ENCODE measurements at places on chromosomes 4 and X. TPM values are rescaled to one million over a fixed set of nuclear protein-coding genes. Genes with fewer than 3 reads are reported as not detected.

Gene RHOH
- not detected for total RNA-seq

DNA sequence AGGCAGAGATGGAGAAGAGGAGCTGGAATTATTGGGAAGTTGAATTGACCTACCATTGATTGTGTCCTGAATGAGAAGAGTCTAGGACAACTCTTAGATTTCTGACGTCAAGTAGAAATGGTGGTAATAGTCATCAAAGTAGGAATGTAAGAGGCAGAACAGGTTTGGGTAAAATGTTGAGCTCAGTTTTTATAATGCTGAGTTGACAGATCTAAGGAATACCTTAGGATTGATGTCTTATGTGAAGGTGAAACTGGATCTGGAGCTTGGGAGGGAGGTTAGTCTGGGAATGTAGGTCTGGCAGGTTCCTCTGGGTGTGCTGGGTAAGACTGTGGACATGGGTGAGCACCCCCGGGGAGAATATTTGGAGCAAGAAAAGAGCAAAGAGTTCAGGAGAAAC lies 31.9 kb downstream of the JADE1 start:
- DNase-seq: no peak

Gene FAM236A
- total RNA-seq: not detected

Gene NUP62CL
- not detected for total RNA-seq

DNA sequence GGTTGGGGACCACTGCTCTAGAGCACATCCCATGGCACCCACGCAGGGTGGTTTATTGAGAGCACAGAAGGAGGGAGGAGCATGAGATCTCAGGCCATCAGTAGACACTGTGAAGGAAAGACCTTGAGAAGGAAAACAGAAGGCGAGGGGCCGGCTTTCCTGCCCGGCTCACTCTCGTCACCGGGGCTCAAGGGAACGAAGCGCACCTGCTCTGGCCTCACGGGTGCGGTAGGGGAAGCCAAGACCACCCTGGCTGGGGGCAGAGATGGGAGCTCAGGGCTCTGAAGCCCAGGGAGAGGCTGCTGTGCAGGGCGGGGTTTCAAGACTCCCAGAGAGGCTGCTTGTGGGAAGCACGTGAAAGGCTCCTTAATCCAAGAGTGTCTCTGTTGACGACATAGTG lies 105.9 kb downstream of the TNIP2 start:
- no peak for DNase-seq

DNA sequence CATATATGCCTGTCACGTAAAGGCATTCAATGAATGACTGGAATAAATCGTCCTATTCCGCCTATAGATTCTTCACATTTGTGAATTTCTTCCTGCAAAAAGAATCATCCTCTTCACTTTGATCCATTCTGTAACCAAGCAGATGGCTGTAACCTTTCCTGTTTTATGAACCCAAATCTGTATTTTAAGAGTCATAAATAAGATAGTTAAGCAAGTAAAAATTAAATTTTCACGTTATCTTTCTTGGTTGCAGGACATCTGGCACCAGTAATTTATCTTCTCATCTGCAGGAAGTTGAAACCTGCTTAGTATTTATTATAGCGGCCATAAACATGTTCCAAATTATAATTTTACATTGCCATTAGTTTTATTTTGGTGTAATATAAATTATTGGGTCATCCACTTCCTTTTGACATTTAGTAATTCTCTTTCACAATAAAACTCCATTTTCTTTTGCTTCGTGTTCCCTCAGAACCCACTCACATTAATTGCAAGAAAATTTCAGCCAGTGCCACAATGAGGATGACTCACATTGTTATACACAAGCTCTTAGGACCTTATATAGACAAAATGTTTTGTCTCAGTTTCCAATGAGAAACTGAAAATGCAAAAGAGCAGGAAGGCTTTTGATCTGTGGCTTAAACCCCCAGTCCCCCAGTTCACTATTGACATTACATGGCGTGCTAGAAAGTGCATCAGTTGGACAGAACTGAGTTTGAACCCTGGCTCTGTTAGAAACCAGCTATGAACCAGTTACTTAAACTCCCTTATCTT lies 51.1 kb downstream of the TMEM156 start:
- no peak for DNase-seq

DNA sequence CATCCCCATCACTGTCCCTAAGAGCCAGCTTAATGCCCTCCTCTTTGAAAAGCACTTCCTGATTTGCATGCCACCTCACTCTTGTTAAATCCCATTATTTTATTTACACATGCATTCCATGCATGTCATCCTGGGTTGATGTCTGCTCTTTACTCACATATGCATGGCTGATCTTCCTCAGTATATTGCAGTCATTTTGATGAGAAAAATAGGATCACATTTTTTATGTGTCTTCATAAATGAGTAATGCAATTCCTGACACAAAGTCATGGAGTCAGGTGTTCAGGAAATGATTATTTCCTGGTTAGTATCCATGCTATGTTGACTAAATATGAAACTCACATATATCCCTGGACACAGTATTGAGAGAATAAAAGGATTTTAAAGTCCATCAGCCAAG lies 204.7 kb downstream of the SLIT2 start:
- no peak for DNase-seq

DNA sequence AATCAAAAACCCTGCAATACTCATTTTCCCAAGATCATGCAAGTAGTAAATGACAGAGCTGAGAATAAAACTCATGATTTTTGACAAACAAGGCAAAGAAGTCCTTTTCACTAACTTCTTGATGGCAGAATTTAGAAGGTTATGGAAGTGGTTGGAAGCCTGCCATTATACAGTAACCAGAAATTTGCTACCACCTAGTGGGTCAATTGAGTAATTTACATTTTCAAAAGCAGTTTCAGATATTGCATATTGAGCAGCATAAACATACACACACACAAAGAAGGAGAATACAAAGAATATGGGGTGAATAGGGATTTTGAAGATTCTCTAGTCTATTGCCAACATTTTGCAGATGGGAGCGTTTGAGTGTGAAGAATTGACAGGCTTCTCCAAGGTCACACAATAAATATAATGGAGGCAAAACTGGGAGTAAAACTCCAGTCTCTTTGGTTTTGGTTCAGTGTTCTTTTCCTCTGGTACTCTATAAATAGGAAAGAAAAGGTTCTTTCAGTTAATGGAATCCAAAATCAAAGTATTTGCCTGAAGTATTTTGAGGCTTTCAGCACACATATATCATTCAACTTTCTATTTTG lies 70.2 kb downstream of the GC start:
- no peak for DNase-seq

DNA sequence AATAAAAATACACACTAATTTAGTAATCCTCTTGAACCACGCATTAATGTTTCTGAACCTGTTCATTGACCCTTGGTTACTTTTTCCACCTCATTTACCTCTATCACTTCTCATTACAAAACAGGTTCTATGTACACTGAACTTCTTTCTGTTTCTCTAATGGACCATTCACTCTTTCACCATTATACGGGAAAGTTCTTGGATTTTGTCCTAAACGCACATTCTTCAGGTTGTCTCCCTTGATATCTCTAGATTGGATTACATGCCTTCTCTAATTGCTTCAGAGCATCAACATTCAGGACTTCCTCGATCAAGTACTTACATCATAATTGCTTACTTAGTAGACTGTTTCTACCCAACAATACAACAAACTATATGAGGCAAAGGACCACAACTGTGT lies 359.4 kb upstream of the FSTL5 start:
- no peak for DNase-seq

Gene POLN
- total RNA-seq: 9.1 TPM

- no peak for DNase-seq
Measured at GRCh38 chr4:2241003-2241402, 918 bp downstream of the HAUS3 start.

GRCh38 chrX:48945517-48946348 lies 11.7 kb downstream of the OTUD5 start:
- no peak for DNase-seq

GRCh38 chr4:9812501-9813340 lies 31.3 kb downstream of the DRD5 start:
- DNase-seq: no peak

- no peak for DNase-seq
Measured at GRCh38 chr4:138870737-138871554, 144.6 kb upstream of the NOCT start.

Gene RPS6KA6
- 2.7 TPM for total RNA-seq

DNA sequence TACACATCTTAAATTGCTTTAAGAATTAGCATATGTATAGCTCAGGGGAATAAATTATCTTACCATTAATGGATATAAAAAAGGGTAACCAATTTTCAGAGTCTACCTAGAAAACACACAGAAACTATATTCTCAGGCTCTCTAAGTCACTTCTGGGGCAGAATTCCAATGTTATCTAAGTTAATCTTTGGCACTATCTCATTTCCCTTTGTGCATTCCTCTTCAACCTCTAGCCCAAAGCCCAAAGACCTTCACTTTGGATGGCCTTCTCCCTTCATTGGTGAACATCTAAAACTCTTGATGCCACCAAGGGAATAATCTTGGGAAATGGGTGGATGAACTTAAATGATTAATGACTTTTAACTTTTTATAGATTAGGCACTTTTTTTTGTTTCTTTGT lies 108.3 kb downstream of the APBB2 start:
- DNase-seq: no peak

- no peak for DNase-seq
Measured at GRCh38 chr4:105060628-105061027, 86.0 kb upstream of the TET2 start.

- DNase-seq: no peak
Measured at GRCh38 chr4:134216411-134216810, 14.8 kb upstream of the PABPC4L start.

GRCh38 chr4:177079327-177079726 lies 230.3 kb upstream of the NEIL3 start:
- DNase-seq: no peak

GRCh38 chr4:134585972-134586371 lies 384.4 kb upstream of the PABPC4L start:
- no peak for DNase-seq

GRCh38 chr4:65661471-65661870 lies 8.8 kb downstream of the EPHA5 start:
- DNase-seq: no peak

Gene CTAG2
- total RNA-seq: not detected

DNA sequence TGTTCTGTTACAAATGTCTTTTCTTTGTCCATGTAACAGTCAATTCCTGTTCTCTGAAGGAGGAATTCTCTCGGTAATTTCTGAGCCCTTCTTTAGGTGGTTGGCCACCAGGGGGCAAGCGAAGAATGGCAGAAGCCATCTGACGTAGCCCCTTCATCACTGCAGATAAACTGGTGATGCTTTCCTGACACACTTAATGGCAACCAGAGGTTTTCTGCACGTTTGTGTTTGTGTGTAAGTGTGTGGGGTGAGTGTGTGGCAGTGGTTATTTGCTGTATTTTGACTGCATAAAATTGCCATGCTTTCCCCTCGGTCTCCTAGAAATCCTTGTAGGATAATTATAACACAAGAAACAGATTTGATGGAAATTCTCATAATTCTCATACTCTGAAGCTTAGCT lies 64.8 kb upstream of the STOX2 start:
- DNase-seq: no peak

DNA sequence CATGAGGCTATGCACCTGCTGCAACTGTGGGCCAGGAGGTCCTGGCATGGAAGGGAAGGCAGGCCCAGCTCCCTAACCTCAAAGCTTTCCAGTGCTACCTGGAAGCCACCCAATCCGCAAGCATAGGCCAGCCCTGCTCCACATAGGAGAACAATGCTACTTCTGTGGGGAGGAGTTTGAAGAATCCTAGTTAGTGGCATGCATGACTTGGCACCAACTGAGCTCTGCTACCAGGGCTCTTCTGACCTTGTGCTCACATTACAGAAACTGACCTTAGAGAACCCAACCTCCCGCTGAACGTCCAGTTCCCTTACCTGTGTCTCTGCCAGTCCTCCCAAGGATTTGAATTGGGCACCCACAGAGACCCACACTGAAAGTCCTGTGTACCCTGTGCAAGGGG lies 58.8 kb downstream of the USP46 start:
- no peak for DNase-seq

DNA sequence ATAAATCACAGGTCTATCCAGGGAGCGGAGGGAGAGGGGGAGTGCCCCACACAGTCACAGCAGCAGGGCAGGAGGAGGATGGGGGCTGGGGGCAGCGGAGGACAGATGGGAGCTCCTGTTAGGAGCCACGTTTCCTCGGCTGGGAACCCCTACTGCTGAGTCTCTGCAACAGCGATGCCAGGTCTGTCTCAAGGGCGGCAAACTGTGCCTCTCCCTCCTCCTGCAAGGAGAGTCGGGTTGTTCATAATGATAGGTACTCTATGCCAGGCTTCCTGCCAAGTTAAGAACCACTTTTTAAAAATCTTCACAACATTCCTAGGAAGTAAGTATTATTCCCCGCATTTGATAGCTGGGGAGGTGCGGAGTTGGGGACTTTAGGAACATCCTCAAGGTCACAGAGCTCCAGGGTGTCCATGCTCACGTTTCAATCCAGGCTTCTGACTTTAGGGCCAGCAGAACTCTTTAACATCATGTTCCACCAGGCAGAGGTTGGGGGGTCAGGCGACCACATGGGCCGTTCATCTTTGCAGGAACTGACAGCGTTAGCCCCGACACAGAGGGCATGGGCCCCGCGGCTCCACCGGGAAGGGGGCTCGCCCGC lies 98.3 kb upstream of the MAML3 start:
- DNase-seq: no peak

Gene NOCT
- 31.5 TPM for total RNA-seq

- DNase-seq: no peak
Measured at GRCh38 chr4:147423229-147423628, 57.7 kb upstream of the EDNRA start.

- DNase-seq: no peak
Measured at GRCh38 chr4:178414881-178415446, 972.7 kb upstream of the AGA start.

Gene MGAT4D
- not detected for total RNA-seq

Gene HPSE
- 0.38 TPM for total RNA-seq

GRCh38 chr4:20506827-20507226 lies 193.4 kb upstream of the PACRGL start:
- no peak for DNase-seq

Gene TRIM61
- total RNA-seq: not detected

DNA sequence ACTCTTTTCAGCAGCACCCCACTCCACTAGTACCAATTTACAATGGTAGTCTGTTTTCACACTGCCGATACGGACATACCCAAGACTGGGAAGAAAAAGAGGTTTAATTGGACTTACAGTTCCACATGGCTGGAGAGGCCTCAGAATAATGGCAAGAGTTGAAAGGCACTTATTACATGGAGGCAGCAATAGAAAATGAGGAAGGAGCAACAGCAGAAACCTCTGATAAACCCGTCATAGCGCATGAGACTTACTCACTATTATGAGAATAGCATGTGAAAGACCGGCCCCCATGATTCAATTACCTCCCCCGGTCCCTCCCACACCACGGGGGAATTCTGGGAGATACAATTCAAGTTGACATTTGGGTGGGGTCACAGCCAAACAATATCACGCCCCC lies 34.1 kb upstream of the MAGEA4 start:
- no peak for DNase-seq

GRCh38 chrX:21816136-21816535 lies 23.3 kb upstream of the MBTPS2 start:
- no peak for DNase-seq

Gene CRLF2
- total RNA-seq: not detected

Gene MAGEE2
- total RNA-seq: not detected

Gene PPEF1
- 0.33 TPM for total RNA-seq
